Esophagus squamous epithelium (tissue), 5 donors: ENCODE measurements at places on chromosomes 12 and 14. TPM values are rescaled to one million over a fixed set of nuclear protein-coding genes. Genes with fewer than 3 reads are reported as not detected.

SELPLG gene
- total RNA-seq, result 2.5 TPM

EIF2S3B gene
- 0.18 TPM for total RNA-seq

E2F7 gene
- 6.6 TPM for total RNA-seq

OLR1 gene
- total RNA-seq, result 2.7 TPM

FNTB gene
- 16.2 TPM for total RNA-seq

DNA sequence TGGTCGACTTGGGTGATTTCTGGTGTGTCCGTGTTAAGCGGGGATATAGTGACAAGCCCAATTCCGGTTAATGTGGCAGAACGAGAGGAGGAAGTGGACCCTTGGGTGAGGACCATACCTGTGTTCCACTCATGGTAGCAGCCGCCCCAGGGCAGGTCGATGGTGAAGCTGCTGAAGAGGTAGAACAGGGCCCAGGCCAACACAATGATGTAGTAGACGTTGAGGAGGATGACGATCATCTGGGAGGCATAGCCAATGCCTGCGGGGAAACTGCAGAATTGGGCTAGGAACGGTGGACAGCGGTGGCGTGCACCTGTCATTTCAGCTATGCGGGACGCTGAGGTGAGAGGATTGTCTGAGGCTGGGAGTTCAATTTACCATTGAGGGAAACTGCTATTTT lies 20.1 kb downstream of the SLC6A13 start:
- no peak overlapping the region for H3K4me3 ChIP-seq
- no peaks in the 10 kb centered on the region for H3K27me3 ChIP-seq
- no peaks in the 10 kb centered on the region for H3K36me3 ChIP-seq
- no peak overlapping the region for H3K27ac ChIP-seq
- DNase-seq, result no peak
- no peaks in the 10 kb centered on the region for H3K4me1 ChIP-seq

GRCh38 chr14:100066962-100067361 lies 1.7 kb downstream of the EVL start:
- peak overlapping the region; percentile 44 for H3K4me3 ChIP-seq
- no peak for DNase-seq
- peak overlapping the region; percentile 81 for H3K27ac ChIP-seq
- H3K36me3 ChIP-seq, result no peaks in the 10 kb centered on the region
- no peaks in the 10 kb centered on the region for H3K27me3 ChIP-seq

DNA sequence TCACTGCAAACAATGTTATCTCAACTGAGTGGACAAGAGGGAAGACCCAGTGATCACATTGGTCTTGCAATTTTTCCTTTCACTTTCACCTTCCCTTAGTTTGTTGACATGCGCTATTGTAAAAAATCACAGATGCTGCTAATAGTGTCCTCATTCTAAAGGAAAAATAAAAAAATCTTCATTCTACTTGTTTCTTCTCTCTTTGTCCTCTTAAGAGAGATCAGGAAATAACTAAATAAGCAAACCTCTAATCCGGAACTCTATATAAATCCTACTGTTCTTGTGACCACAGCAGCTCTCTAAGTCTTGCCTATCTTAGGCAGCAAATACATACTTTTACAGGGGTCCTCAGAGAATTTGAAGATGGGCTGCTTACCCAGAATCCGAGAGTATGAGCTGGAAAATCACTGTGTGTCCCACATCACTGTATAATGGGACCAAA lies 257.7 kb downstream of the NAV3 start:
- H3K4me3 ChIP-seq, result peak overlapping the region; percentile 8
- DNase-seq, result no peak
- no peak overlapping the region for H3K27ac ChIP-seq
- H3K27me3 ChIP-seq, result no peaks in the 10 kb centered on the region
- no peaks in the 10 kb centered on the region for H3K36me3 ChIP-seq
- H3K4me1 ChIP-seq, result no peaks in the 10 kb centered on the region

GRCh38 chr12:118398940-118399339 lies 22.6 kb downstream of the SUDS3 start:
- H3K27me3 ChIP-seq, result no peaks in the 10 kb centered on the region
- no peak for DNase-seq
- H3K27ac ChIP-seq, result no peak overlapping the region
- H3K4me3 ChIP-seq, result no peak overlapping the region

DNA sequence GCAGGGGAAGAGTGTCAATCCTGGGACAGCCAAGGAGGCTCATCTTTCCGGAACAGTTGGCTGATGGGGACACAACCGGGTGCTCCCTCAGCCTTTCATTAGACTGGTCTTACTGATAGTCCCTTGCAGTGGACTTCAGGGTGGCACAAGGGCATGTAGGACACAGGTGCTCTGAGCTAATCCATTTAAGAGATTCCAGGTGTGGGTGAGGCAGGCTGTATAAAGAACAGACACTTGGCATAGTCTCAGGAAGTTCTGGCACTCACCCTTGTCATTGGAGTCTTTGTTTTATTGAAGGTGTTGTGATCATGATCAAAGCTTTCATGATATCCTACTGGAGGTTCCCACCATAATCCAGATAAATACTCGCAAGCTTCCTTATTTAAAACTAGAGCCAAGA lies 341.6 kb downstream of the EMP1 start:
- no peak for DNase-seq
- no peaks in the 10 kb centered on the region for H3K27me3 ChIP-seq
- H3K4me1 ChIP-seq, result no peaks in the 10 kb centered on the region
- H3K36me3 ChIP-seq, result no peaks in the 10 kb centered on the region
- no peak overlapping the region for H3K4me3 ChIP-seq

GRCh38 chr12:13093848-13094220 lies 9.6 kb downstream of the GSG1 start:
- DNase-seq, result no peak
- H3K27ac ChIP-seq, result no peak overlapping the region
- peaks cover 16% of the 10 kb centered on the region for H3K4me1 ChIP-seq
- H3K36me3 ChIP-seq, result no peaks in the 10 kb centered on the region

DNA sequence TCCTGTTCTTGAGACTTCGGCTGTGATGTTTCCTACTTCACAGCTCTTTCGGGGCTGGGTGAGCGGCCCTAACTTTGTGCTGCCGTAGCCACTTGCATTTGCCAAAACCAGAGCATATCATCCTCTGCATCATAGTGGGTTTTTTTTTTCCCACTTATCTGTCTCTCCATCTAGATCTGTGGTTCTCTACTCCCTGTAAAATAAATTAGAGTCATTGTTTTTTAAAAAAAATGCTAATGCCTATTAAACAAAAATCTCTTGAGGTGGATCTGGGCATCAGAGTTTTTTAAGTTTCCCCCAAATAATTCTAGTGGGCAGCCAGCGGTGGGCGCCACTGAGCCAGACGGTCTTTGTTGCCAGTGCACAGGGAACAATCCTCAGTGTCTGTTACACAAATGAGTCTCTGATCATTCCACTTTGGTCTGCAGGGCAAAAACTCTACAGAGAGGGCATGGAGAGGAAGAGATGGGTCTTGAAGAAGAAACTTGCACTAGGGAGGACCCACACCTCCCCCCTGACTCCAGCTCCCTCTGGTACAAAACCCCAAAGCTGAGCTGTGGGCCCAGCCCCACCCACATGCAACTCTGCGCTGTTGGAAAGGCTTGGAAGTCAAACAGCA lies 62.4 kb upstream of the BCL2L14 start:
- H3K36me3 ChIP-seq, result no peaks in the 10 kb centered on the region
- no peaks in the 10 kb centered on the region for H3K27me3 ChIP-seq
- H3K4me3 ChIP-seq, result no peak overlapping the region
- no peak overlapping the region for H3K27ac ChIP-seq

GRCh38 chr14:60061371-60061770 lies 30.4 kb upstream of the PCNX4 start:
- no peaks in the 10 kb centered on the region for H3K4me1 ChIP-seq
- H3K27me3 ChIP-seq, result no peaks in the 10 kb centered on the region
- H3K4me3 ChIP-seq, result no peak overlapping the region
- H3K36me3 ChIP-seq, result no peaks in the 10 kb centered on the region
- no peak overlapping the region for H3K27ac ChIP-seq

GRCh38 chr14:63670692-63671091 lies 29.0 kb upstream of the WDR89 start:
- H3K4me3 ChIP-seq, result no peak overlapping the region
- peaks cover 13% of the 10 kb centered on the region for H3K4me1 ChIP-seq
- DNase-seq, result no peak
- no peaks in the 10 kb centered on the region for H3K36me3 ChIP-seq
- no peaks in the 10 kb centered on the region for H3K27me3 ChIP-seq

- no peaks in the 10 kb centered on the region for H3K4me1 ChIP-seq
- H3K27ac ChIP-seq, result no peak overlapping the region
- no peak overlapping the region for H3K4me3 ChIP-seq
- no peaks in the 10 kb centered on the region for H3K36me3 ChIP-seq
- DNase-seq, result no peak
Measured at GRCh38 chr12:78530100-78530765, 334.3 kb upstream of the SYT1 start.

DNA sequence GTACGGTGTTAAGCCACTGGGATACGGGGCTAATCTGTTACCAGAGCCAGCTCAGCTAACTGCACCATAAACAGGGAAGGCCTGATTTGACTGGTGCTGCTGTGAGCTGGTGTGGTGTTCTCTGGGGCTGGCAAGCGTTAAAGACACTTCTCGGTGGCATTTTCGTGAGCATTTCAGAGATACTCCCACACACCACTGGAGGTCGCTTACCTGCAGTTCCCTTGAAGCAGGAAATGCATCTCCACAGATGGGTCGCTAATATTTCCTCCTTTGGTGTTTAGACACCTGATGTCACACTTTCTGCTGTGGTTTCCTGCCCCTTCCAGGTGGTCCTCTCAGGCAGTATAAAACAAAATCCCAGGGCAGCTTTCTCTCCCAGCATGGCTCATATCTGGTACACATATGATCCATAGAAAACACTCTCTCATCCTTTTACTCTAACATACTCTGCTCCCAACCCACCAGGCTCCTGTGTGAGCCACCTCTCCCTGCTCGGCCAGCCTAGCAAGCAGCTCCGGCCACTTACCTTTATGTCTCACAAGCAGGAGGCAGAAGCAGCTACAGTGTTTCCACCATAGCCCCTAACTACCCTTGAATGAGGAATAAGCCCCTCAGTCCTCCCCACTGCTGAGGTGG lies 129.9 kb upstream of the GRIN2B start:
- no peaks in the 10 kb centered on the region for H3K36me3 ChIP-seq
- no peaks in the 10 kb centered on the region for H3K27me3 ChIP-seq
- DNase-seq, result no peak
- no peaks in the 10 kb centered on the region for H3K4me1 ChIP-seq
- no peak overlapping the region for H3K4me3 ChIP-seq

DNA sequence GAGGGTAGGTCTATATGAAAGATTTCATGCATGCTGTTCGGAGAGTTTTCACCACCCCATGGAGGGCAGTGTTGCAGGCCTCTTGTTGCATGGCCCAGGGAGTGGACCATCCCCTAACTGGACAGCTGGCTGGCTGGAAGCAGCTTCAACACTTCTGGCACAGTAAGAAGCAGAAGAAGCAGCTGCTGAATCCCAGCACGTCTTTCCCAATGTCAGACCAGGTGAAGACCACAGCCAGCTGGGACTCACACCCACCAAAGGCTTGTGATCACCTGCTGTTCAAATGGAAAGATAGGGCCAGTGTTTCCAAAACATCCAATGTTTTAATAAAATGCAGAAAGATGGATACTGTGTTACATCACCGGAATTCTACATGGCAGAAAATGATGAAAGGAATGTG lies 1423.6 kb downstream of the AACS start:
- H3K4me3 ChIP-seq, result no peak overlapping the region
- H3K27me3 ChIP-seq, result no peaks in the 10 kb centered on the region
- no peak overlapping the region for H3K27ac ChIP-seq
- no peak for DNase-seq
- H3K4me1 ChIP-seq, result no peaks in the 10 kb centered on the region

DNA sequence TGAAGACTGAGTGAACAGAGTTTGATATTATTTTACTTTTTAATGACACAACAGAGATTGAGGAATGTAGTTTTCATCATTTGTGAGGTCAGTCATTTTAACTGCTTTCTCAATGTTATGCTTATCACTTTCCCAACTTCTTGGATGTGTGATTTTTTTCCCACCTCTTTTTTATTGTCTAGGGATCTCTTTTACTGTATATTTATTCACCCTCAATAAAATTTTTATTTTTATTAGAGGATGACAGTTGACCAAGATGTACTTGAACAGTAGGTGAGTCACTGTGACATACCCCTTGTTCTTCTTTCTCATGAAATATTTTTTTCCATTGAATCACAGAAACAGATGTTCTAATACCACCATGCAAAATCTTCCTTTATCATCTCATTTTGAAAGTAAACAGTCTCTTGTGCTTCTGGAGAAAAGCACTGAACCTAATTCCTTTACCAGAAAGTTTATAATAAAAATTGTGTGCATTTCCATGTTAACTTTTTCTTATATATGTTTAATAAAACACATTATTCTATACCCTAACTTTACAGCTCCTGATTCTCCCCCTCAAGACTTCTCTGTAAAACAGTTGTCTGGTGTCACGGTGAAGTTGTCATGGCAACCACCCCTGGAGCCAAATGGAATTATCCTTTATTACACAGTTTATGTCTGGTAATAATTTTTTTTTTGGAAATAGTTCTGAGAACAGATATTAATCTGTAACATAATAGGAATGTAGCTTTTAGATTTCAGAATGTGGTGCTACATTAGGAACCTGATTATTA lies 65.9 kb downstream of the PTPRQ start:
- no peak overlapping the region for H3K27ac ChIP-seq
- no peaks in the 10 kb centered on the region for H3K36me3 ChIP-seq
- DNase-seq, result no peak
- no peaks in the 10 kb centered on the region for H3K4me1 ChIP-seq
- no peaks in the 10 kb centered on the region for H3K27me3 ChIP-seq
- H3K4me3 ChIP-seq, result no peak overlapping the region

DNA sequence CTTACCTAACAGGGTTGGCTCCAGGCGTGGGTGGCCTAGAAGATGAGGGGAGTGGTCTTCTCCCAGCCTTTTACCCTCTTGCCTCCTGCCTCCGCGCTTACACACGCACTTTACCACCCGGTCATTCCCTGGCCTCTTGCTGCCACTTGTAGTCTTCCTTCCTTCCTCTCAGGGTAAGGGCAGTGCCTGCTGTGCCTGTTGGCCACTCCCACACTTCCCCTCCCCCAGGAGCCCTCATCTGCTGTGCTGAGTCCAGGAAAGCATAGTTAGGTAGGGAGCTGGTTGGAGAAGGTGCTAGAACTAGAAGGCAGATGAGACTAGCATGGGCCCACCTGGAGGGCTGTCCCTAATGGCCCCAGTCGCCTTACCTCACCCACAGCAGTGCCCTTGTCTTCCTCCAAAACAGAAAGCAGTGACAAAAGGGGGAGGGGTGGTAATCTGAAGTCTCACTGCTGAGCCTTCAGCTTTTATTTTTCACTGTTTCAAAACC lies 54.3 kb upstream of the SRSF5 start:
- H3K36me3 ChIP-seq, result peaks cover 5% of the 10 kb centered on the region
- no peak overlapping the region for H3K4me3 ChIP-seq
- no peaks in the 10 kb centered on the region for H3K27me3 ChIP-seq
- peak overlapping the region; percentile 84 for H3K27ac ChIP-seq
- DNase-seq, result no peak

- H3K4me3 ChIP-seq, result no peak overlapping the region
- DNase-seq, result no peak
- no peak overlapping the region for H3K27ac ChIP-seq
- H3K27me3 ChIP-seq, result no peaks in the 10 kb centered on the region
- H3K36me3 ChIP-seq, result peaks cover 40% of the 10 kb centered on the region
Measured at GRCh38 chr12:120764816-120765215, 39.2 kb downstream of the ACADS start.

GRCh38 chr14:89324501-89325298 lies 92.3 kb downstream of the FOXN3 start:
- H3K4me1 ChIP-seq, result peaks cover 23% of the 10 kb centered on the region
- no peak for DNase-seq
- no peaks in the 10 kb centered on the region for H3K27me3 ChIP-seq
- H3K27ac ChIP-seq, result no peak overlapping the region
- H3K36me3 ChIP-seq, result peaks cover 35% of the 10 kb centered on the region

GRCh38 chr12:109110988-109111495 lies 5.3 kb upstream of the ACACB start:
- peak overlapping the region; percentile 75 for H3K27ac ChIP-seq
- peak overlapping the region; percentile 55 for H3K4me3 ChIP-seq
- no peaks in the 10 kb centered on the region for H3K27me3 ChIP-seq
- peaks cover 43% of the 10 kb centered on the region for H3K36me3 ChIP-seq
